Progenitor cell of endocrine pancreas (in vitro differentiated cells): ENCODE measurements at places on chromosomes 7 and 10. TPM values are rescaled to one million over a fixed set of nuclear protein-coding genes. Genes with fewer than 3 reads are reported as not detected.

Gene AOC1
- 1.9 and 2.9 TPM in 2 replicates for total RNA-seq

Gene DPYSL4
- 54.6 and 55.9 TPM in 2 replicates for total RNA-seq

Gene FAM25G
- total RNA-seq, result not detected in 2 replicates

Gene ZNF107
- 16.5 and 16.9 TPM in 2 replicates for total RNA-seq

Gene COL17A1
- total RNA-seq, result 0.78 and 0.86 TPM in 2 replicates

Gene PTPRZ1
- 0.74 and 1.6 TPM in 2 replicates for total RNA-seq

Gene HOXA4
- 13.7 TPM in 2 replicates for total RNA-seq

Gene GIMAP2
- total RNA-seq, result not detected in 2 replicates

Gene SH2D4B
- total RNA-seq, result 0.11 and 0.12 TPM in 2 replicates

Gene SLC26A3
- total RNA-seq, result 2.0 and 2.8 TPM in 2 replicates

Gene SLC26A5
- 0.17 TPM in 1 of 2 replicates, not detected in the other for total RNA-seq

Gene SRGN
- not detected in 2 replicates for total RNA-seq

Gene WIPF3
- total RNA-seq, result 8.9 and 9.5 TPM in 2 replicates

Gene RBM17
- 122 and 138 TPM in 2 replicates for total RNA-seq

Gene TEX47
- total RNA-seq, result not detected in 2 replicates

Gene GNAT3
- not detected in 2 replicates for total RNA-seq

Gene NKX1-2
- not detected in 2 replicates for total RNA-seq

Gene POU6F2
- 4.4 and 5.6 TPM in 2 replicates for total RNA-seq

Gene LRRD1
- 0.31 and 0.34 TPM in 2 replicates for total RNA-seq

Gene CUBN
- 0.98 and 1.5 TPM in 2 replicates for total RNA-seq

Gene TBL2
- 42.1 and 44.9 TPM in 2 replicates for total RNA-seq

Gene NEBL
- total RNA-seq, result 13.2 and 17.2 TPM in 2 replicates
